ENCODE measurements at places on chromosomes 5 and 9.

- no peak for DNase-seq
These were observed 143.9 kb upstream of the MOCS2 start for GRCh38 chr5:53253421-53253871.

GRCh38 chr5:97480313-97480712, 297.3 kb upstream of the RIOK2 start:
- no peak for DNase-seq

- DNase-seq = no peak
These were observed 41.3 kb downstream of the VPS13A start for GRCh38 chr9:77218612-77219011.

DNA sequence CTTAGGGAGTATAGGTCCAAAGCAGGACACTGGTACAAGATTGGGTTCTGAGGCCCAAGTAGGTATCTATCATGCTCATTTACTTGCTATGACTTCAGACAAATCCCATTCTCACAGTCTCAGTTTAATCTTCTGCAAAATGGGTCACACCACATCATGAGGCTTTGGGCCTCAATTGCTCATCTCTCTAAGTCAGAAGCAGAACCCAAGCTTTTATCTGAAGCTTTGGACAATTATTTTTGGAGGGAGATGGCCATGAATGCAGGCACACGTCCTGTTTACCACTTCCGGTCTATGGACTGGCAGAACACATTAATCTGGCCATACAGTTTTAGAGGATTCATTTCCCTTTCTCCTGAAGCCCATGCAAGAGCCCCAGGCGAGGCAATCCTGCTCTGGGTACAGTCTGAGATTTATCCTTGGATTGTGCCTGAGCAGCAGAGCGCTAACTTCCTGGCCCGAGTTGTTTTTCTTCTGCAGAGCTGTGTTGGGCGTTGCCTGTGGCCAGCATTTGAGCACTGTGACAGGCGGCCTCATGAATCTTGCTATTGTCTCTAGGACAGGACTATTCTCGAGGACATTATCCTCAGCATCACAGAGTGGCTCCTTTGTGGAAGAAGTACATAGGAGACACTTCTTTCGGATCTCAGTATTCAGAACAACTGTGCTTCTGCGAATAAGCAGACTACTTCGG, 16.1 kb downstream of the SLC22A4 start:
- DNase-seq = peak; percentile 34

GRCh38 chr9:136996361-136997292, at the start of gene CLIC3:
TSS of gene CLIC3 (minus strand) at chr9:136996568. CDS start at chr9:136996543, 25 bp downstream.
- DNase-seq = no peak

DNA sequence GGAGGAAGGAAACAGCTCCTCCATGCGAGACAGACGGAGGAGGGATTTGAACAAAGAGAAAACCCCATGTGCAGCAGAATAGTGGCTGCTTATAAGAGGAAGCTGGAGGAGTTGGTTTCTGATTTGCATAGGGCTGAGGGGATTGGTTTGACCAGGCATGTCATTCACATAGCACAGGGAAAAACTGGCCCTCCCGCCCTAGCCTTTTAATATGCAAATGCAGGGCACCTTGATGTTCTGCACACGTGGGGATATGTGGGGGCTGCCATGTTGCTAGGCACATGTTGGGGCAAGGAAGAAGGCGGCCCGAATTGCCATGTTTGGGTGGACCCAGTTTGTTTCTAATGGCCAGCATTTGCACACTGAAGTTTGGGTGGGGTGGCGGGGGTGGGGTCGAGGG, 42.2 kb downstream of the OSMR start:
- no peak for DNase-seq

DNA sequence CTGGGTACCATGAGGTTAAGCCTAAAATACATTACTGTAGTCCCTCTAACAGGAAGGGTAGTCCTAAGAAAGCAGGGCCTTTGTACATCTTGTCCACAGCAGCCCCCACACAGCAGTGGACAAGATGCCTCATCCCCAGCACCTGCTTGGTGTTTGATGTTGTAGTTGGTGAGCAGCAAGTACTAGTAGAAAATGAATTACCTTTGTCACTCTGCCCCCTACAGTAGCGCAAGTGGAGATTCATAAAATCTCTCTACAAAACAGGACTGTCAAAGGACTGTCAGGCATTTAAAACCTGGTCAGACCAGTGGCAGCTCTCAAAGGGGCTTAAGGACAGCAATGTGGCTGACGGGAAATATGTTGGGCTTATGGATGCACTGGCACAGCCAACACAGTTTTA, 122.5 kb downstream of the TMEM174 start:
- DNase-seq = no peak

DNA sequence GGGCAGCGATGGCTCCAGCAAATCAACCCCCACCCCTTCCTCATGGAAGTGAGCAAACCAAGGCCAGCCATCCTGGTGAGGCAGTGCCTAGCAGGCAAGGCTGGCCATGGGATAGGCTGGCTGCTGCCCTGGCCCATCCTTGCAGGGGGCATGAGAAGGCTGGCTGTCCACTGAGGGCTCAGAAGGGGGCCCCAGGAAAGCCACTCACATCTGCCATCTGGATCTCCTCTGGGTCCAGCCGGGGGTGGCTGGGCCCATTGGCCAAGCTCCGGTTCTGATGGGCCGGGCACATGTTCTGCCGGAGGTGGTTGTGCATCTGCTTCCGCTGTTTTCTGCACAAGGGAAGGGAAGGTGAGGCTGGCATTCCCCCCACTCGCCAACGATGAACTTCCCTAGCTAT, 57.1 kb downstream of the PSD2 start:
- DNase-seq = no peak

Data from head of caudate nucleus (tissue), 42 donors.